ENCODE measurements at places on chromosomes 7 and 10.

GRCh38 chr7:92635538-92635937 lies 45.3 kb upstream of the FAM133B start:
- no peak for DNase-seq

DNA sequence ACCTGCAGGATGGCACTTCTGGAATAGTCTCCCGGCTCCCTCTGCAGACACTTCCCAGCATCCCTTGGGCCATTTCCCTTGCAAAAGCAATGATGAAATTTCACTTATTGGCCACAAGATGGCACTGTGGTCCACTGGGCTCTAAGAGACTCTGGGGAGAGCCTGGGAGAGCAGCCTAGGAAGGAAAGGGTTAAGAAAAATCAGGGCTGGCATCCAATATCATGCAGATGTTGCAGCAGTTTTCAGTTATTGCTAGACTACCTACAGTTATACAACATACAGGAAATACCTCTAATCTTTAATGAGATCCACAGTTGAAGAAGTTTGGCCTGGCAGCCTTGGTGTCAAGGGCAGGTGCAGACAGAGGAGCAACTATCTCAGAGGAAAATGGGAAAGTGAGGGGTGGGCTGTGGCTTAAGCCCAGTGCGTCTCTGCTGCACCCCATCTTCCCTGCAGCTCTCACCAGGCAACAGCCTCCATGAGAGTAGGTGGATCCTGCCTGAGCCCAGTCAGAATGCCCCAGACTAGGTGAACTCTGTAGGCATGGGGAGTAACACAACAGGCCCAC lies 100.2 kb upstream of the PRSS58 start:
- DNase-seq, result no peak

DNA sequence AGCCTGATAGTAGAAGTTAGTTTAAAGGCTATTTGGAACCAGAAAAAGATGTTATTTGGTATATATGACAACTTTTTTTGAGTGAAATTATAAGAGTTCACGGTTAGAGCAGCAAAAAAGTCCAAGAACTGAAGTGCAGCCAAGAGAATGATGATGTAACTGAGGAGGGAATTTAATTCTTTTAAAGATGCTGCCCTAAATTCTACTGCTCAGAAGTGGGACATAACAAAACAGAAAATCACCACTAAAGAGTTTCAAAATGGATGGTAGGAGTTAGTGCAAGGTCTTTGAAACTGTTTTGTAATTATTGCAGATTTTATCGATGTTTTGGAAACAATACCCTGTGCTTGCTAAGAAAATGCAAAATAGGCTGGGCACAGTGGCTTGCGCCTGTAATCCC lies 6.5 kb downstream of the SAMD8 start:
- no peak for DNase-seq

- DNase-seq, result no peak
Observed at GRCh38 chr7:147485660-147486210, 1104.8 kb upstream of the C7orf33 start.

DNA sequence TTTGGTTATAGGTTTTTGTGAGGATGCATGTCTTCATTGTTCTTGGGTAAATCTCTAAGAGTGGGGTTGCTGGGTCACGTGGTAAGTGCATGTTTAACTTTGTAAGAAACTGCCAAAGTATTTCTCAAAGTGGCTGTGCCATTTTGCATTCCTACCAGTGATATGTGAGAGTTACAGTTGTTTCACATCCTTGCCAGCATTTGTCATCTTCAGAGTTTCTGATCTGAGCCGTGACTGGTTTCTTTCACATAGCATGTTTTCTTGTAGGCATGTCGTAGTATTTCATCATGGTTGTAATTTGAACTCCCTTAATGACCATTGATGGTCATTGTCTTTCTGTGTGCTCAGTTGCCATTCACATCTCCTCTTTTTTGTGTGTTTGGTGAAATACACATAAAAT lies 286.0 kb downstream of the RNLS start:
- DNase-seq, result no peak

DNA sequence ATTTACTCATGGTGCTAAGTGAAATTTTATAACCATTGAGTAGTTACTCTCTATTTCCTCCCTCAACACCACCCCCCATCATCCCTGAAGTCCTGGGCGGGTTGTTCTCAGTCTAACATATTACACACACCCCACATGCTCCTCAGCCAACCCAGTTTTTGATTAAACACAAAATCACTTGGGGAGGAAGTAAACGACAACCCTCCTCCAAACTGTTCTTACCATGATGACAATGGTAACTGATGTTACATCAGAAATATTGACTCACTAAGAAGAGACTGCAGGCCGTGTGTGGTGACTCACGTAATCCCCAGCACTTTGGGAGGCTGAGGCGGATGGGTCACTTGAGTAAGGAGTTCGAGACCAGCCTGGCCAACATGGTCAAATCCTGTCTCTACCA lies 44.2 kb downstream of the RAB11FIP2 start:
- DNase-seq, result no peak

DNA sequence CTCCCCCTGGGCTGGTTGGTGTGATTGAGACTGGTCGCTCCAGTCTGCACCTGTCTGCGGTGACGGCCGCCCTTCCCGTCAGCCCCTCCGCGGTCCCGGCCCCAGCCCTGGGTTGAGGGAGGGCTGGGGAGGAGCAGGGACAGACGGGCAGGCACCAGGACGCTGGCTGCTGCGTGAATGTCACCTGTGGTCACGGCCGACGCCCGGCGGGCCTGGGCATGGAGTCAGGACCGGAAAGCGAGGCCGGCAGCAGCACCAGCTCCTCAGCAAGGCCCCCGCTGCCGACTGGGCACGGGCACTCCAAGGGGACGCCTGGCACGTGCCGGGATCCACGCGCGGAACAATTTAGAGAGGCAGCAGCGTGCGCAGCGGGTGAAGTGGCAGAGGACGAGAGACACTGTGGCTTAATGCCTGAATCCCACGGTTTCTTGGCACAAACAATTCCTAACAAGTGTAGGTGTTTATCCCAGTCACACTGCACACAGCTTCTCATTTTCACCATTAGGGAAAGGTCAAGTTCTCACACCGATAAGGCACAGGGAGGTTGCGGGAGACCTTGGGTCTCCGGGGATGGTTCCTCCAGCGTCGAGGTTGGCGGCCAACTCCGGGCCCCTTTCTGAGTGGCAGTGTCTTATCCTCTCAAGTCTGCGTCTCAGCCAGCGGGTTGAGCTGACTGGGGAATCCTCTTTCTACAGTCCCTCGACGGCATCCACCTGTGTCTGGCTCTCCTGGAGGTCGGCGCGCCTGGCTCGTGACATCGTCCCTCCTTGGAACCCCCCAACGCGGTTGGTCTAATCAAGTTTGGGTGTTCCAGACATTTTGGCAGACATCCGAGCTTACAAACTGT lies 66.4 kb upstream of the ADGRA1 start:
- no peak for DNase-seq

- DNase-seq, result no peak
Observed at GRCh38 chr10:8065651-8066050, 11.2 kb downstream of the GATA3 start.

DNA sequence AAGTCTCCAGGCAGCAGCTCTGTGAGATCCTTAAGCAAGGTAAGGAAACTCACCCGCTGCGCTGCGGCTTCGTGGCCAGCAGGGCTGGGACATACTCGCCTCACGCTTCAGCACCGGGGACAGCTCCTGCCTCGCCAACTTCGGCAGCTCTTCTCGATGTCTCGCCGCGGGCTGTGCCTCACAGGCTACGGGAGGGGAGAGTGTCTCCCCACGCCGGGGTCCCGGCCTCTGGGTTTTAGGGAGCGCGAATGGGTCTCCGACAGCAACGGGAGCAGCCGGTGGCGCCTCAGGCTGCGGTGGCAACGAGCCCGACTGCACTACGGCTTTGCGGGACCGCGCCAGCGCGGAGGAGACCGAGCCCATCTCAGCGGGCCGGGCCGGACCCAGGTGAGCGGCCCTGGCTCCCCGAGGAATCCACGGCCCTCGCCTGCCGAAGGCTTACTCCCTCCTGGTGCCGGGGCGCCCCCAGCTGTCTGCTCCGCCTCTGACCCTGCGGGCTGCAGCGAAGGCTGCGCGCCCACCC lies 62.4 kb downstream of the LSM5 start:
- peak; percentile 35 for DNase-seq

DNA sequence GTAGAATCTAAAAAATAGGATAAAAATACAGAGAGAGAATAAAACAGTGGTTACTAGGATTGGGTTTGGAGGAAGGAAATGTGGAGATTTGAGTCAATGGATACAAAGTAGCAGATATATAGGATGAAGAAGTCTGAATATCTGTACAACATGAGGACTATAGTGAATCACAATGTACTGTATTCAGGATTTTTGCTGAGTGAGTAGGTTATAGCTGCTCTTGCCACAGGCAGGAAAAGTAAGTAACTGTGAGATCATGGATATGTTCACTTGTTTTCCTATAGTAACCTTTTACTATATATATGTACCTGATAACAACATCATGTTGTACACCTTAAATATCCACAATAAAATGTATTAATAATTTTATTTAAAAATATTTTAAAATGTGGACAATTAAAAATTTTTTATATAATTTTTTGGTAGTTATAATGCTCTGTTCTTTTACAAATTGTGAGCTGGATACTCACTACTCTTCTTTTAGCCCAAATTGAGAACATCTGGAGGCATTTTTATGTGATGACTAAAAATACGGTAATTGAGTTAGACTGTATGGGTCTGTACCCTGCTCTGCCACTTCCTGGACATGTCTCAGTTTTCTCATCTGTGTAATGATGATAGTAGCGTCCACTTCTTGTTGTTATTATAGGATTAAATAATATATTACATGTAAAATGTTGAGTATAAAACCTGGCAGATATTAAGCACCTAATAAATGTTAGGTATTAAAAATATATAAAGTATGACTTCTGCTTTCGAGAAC lies 439.1 kb downstream of the AUTS2 start:
- no peak for DNase-seq

DNA sequence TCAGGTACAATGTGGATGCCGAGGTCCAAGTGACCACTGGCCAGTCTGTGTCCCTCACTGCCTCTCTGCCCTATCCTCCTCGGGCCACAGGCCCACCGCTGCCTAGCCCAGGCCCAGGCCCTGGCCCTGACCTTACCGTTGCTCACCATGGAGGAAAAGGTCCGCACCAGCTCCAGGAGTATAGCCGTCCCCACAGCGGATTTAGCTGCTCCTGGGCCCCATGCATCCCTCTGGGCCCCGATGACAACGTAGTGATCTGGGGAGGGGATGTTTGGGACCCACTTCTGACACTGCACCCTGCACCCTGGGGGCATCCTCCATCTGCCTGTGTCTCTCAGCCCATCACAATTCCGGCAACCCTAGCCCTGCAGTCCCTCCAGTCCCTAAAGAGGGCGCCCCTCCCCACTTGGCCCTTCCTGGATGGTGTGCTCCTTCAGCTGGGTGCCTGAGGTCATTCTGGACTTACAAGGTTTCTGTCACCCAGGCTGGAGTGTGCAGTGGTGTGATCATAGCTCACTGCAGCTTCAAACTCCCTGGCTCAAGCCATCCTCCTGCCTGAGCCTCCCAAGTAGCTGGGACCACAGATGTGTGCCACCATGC lies 12.1 kb downstream of the TFR2 start:
- no peak for DNase-seq

GRCh38 chr7:75048435-75049379 lies 24.9 kb downstream of the RCC1L start:
- DNase-seq, result no peak

GRCh38 chr7:124124201-124124600 lies 91.3 kb upstream of the TMEM229A start:
- DNase-seq, result no peak

DNA sequence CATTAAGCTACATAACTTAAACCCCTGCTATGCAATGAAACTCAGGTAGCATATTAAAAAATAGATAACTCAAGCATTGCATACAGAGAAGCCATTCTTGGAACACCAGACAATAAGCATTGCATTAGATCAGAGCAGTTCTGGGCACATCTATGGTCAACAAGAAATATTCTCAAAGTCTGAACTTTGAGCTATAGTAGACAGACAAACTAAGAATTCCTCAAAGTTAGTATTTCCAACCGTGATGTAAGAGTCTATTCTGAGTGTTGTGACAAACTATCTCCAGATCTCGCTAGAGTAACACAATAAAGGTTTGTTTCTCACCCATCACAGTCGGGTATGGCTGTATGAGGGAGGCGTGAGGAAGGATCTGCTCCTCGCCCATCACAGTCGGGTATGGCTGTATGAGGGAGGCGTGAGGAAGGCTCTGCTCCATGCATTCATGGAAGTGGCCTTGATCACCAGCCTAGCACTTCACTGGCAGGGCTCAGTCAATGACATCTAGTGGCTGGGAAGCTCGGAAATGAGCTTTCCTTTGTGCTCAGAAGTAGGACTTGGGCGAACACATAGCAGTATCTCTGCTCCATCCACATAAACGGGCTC lies 61.6 kb upstream of the ANKRD1 start:
- no peak for DNase-seq

GRCh38 chr10:60096761-60097513 lies 190.6 kb upstream of the CCDC6 start:
- no peak for DNase-seq

All from stimulated activated CD8-positive, alpha-beta memory T cell treated with anti-CD3 and anti-CD28 coated beads, Interleukin-15, amount 100 ng/mL, for 1 hour (primary cell).